ENCODE measurements at places on chromosomes 13 and 19.

GRCh38 chr13:45280751-45281634 is 60.0 kb downstream of the TPT1 start:
- DNase-seq: peak; percentile 13

DNA sequence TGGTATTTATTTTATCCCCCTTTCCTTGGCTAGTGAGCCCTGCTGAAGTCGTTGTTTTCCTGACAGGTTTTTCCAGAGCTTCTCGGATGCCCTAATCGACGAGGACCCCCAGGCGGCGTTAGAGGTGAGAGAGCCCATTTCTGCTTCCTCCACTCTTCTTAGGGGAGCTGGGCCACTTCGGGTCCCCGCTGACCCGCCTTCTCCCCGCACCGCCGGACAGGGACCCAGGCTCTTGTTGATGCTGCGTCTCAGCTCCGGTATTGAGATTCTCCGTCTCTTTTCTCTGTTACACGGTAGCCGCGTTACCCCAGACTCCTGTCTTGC is 306 bp downstream of the SUGT1 start:
- DNase-seq: no peak

GRCh38 chr19:31985001-31985605 is 360.3 kb upstream of the ZNF507 start:
- DNase-seq: no peak

GRCh38 chr13:28751175-28751960 is 32.6 kb upstream of the SLC46A3 start:
- DNase-seq: peak; percentile 8

GRCh38 chr19:19746286-19747213 is 13.6 kb upstream of the ZNF14 start:
- DNase-seq: no peak

- no peak for DNase-seq
Measured at GRCh38 chr13:67515895-67516294, 285.8 kb upstream of the PCDH9 start.

DNA sequence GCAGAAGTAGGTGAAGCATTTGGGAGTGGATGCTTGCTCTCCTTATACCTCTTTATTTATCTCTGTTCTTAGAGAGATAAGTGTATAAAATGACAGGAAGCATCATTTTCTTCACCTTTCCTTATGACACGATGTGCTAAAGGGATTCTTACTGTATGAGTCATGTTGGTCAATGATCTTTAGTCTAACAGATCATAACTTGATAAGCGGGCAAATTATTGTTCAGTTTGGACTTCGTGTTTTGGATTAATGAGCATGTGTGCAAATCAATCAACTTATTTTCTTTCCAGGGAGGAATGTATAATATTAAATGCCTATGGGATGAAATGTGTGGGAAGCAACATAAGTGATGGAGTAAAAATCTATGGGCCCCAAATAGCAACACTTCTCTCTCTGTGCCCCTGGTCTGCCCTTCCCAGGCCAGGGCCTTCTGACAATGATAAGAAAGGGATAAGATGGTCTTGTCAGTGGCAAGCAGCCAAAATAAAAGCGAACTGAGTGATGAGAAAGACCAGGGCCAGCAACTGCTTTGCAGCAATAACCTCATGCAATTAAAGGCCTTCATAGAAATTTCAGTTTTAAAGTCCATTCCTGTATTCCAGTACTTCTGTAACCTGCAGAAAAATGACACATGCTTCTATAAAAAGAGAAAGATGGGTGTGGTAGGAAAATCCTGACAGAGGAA is 61.4 kb downstream of the SLC10A2 start:
- DNase-seq: no peak

- no peak for DNase-seq
Measured at GRCh38 chr13:67292886-67293285, 62.8 kb upstream of the PCDH9 start.

DNA sequence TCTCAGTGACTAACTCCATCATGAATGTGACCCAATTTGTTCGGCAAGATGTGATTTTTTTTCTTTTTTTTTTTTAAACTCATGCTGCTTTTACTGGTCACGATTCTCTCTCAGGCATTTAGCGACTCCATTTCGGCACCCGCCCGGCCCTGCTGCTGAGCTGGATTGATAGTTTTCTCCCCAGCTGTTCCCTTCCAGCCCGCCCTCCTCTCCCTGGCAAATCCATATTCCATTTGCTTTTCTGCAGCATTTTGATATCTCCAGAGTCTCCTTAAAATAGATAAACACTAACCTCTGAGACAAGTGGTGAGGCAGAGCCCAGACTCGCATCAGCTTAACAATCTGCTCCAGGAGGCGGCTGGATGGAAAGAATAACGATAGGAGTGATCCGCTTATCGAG is 55.5 kb upstream of the KATNAL1 start:
- DNase-seq: no peak

DNA sequence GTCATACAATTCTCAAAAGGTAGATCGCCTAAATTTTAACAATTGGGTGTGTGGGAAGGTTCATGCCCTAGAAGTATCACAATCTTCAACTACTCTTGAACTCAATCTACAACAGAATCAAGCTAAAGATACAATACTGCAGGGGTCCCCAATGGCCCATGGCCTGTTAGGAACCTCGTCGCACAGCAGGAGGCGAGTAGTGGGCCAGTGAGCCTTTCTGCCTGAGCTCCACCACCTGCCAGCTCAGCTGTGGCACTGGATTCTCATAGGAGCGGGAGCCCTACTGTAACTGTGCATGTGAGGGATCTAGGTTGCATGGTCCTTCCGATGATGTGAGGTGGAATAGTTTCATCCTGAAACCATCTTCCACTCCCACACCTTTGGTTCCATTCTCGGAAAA is 230.6 kb downstream of the KLF12 start:
- DNase-seq: no peak

DNA sequence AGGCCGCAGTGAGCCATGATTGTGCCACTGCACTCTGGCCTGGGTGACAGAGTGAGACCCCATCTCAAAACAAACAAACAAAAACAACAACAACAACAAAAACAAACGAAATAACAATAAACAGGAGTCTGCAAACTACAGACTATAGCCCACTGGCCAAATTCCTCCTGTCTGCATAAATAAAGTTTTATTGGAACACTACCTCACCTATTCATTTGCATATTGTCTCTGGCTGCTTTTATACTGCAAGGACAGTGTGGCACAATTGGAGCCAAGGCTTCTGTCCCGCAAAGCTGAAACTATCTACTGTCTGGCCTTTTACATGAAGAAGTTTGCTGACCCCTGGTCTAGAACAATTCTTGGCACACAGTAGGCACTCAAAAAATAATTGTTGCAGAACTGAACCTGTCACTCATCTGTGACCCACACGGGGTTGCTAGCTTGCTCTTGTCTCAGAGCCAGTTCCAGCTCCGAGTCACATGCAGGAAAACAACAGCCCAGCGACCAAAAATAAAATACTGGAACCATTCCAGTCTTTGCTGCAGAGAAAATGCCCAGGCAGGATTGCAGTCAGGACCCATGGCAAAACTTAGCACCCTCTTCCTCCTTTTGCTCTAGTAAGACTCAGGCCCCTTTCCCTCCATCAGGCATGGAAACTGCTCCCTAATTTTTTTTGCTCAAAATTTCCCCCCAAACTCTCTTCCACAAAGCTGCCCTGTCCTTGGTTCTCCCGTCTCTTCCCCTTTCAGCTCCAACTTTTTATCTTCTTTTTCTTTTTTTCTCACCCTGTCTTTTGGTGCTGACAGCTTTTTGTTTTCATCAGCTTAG is 4.8 kb upstream of the MYH14 start:
- DNase-seq: no peak

GRCh38 chr19:46635920-46636761 is at the start of gene GNG8:
TSS of gene GNG8 (minus strand) at chr19:46636202. CDS start at chr19:46634682, 1,520 bp downstream.
- DNase-seq: peak; percentile 34

DNA sequence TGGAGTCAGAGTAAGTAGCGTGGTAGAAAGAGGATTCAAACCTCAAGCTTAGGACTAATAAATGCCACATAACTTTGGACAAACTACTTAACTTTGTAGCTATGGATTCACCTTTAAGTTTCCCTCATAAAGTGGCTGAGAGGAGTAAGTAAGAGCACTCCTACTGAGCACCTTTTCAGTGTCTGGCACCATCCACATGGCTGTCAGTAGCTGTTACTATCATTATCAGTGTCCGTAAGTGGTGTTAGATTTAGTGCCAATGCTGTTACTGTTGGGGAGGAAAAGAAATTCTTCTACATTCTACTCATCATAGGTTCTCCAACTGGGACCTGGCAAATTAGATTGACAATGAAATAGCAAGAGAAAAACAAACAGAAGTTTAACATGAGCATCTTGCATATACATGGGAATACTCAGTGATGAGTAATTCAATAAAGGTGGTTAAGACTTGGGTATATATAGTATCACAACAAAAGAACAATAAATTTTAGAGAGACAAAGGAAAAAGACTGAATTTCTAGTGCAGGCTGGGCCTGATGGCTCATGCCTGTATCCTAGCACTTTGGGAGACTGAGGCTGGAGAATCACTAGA is 165.6 kb upstream of the NBEA start:
- DNase-seq: no peak

DNA sequence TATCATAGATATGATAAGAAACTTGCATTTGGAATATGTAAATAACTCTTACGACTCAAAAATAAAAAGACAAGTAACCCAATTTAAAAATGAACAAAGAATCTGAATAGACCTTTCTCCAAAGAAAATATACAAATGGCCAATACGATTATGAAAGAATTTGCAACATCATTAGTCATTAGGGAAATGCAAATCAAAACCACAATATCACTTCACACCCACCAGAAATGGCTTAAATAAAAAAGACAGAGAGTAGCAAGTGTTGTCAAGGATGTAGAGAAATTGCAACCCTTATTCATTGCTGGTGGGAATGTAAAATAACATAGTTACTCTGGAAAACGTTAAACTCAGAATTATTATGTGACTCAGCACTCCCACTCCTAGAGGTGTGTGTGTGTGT is 226.6 kb upstream of the MAB21L1 start:
- DNase-seq: no peak

DNA sequence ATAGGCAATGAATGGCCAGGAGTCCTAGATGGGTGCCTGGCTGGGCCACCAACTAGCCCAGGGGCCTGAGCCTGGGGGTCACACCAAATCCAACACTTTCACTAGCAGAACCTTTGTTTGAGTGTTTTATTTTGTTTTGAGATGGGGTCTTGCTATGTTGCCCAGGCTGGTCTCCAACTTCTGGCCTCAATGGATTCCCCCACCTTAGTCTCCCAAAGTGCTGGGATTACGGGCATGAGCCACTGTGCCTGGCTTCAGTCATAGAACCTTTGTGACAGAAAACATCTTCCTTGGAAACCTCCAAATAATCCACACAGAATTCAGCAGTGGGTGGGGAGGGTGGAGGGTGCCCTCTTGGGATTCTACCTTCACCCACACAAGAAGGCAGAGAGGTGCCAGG is 6.1 kb downstream of the PRKACA start:
- DNase-seq: no peak

DNA sequence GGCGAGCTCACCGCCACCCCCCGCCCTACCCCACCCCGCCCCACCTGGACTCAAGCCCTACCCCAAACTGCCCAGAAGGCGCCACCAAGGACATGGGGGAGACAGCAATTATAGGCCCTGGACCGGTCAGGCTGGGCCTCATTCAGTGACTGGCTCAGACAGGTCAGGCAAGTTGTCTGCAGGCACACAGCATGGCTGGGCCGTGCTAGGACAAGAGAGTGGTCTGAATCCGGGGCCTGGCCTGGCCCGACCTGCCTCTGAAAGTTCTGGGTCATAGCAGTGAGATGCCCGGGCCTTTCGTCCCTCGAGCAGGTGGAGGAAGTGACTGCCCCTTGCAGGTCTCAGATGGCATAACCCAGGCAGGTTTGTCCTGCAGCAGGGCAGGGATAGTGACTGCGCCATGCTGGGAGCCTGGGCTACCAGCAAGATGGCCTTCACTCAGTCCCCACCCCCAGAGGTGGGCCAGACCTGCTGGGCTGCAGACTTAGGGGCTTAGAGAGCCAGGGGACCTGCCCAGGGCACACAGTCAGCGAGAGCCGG is 21.0 kb downstream of the COMP start:
- DNase-seq: no peak

- no peak for DNase-seq
Measured at GRCh38 chr13:43567608-43568007, 219.2 kb downstream of the ENOX1 start.

DNA sequence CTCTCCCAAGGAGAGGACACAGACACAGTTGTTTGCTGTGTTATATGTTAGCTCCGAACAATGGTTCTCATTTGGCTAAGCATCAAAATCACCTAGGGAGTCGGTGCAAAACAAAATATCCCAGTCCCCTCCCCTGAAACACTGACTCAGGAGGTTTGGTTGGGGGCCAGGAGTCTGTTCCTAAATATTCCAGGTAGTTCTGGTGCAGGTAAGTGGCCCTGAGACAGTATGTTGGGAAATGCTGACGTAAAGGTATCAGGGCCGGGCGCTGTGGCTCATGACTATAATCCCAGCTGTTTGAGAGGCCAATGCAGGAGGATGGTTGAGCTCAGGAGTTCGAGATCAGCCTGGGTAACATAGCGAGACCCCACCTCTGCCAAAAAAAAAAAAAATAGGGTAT is 2.3 kb upstream of the MAP2K7 start:
- no peak for DNase-seq

GRCh38 chr13:74110053-74110452 is 24.2 kb downstream of the KLF12 start:
- no peak for DNase-seq
